ENCODE measurements at places on chromosomes 2 and 18. TPM values are rescaled to one million over a fixed set of nuclear protein-coding genes. Genes with fewer than 3 reads are reported as not detected.
A peak's percentile ranks its signal among the peaks of the same experiment; 100 is the strongest.

KCNS3 gene
- 72.5 TPM for total RNA-seq

GRCh38 chr2:126303113-126303512, 352.8 kb upstream of the GYPC start:
- no peak for DNase-seq

DNA sequence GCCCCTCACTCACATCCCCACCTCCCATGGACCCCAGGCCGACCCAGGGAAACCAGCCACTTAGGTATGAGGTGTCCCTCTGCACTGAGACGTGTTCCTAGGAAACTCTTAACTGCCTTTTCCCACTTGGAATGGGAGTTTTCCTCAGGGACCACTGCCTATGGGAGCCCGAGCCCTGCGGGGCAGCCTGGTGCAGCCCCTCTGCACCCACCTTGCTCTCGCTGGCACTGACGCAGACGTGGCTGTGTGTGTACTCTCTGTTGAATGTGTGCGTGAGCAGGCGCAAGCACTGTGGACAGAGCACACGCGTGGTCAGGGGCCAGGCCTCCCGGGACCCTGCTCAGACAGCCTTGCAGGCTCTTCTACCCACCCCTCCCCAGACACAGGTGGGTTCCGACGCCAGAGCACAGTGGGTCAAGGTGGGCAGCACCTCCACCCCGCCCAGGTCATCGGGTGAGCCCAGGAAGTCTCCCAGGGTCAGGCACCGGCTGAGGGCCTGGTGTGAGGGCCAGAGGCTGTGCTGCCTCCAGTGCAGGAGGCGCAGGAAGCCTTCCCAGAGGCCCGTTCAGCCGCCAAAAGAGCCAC, 30.0 kb downstream of the AQP12A start:
- no peak for DNase-seq

TRAF3IP1 gene
- total RNA-seq, result 12.7 TPM

- no peak for DNase-seq
These were observed 70.8 kb downstream of the TNP1 start for GRCh38 chr2:216789081-216789480.

GRCh38 chr2:112906276-112906675, 4.7 kb upstream of the IL37 start:
- DNase-seq, result no peak

DNA sequence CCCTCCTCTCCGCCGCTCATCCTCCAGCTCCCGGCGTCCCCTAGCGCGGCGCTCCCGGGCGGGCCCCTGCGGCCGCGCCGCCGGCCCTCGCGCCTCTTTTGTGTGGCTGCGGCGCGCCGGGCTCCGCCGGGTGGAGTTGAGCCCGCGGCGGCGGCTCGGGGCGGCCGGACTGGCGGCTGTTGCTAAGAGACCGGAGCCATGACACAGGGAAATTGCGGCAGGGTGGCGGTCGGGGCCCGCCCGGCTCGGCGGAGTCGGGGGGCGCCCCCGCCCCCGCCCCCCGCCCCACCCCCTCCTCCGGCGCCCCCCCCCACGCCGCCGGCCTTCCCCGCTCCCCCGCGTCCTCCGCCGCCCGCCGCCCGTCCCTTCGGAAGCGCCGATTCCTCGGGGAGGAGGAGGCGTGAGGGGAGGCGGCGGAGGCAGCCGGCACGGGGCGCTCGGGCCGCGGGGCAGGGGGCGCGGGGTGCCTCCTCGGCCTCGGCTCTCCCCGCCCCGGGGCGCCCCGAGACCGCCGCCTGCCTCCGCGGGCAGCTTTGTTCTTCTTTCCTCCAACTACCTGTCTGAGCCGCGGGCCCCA, at the start of gene TMEM200C:
Gene TMEM200C, minus strand, starts transcription at position 224 of the 577 bp plus-strand sequence. CDS start 3,459 bp downstream, outside the sequence.
- DNase-seq, result peak; percentile 7

SLC25A52 gene
- total RNA-seq, result not detected

- DNase-seq, result no peak
These were observed 44.0 kb downstream of the KIF3C start for GRCh38 chr2:25938345-25938744.

MRPS5 gene
- 66.8 TPM for total RNA-seq

DNA sequence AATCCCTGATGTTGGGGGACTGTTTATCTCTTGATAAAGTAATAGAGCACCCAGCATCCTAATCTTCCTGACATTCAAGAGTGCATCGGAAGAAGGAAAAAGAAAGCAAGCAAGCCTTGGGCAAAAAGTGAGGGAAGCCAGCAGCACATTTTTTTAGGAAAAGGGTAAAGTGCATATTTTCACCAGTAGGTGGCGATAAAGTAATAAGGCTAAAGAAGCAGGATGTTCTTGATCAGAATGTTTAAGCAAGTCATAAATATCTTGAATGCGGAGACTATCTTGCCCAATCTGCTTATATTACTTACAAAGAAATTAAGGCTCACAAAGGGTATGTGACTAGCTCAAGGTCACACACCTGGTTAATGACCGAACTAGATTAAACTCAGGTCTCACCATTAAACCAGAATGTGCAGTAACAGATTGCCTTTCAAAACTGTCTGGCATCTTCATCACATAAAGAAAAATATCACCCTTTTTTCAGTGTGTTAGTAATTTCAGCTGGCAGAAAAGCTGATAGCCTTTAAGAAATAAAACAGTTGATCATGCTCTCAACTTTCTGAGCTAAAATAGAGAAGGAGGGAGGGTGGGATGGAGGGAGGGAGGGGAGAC, 83.8 kb downstream of the VIT start:
- peak; percentile 66 for DNase-seq

SERPINE2 gene
- 246 TPM for total RNA-seq

SPHKAP gene
- not detected for total RNA-seq

DNA sequence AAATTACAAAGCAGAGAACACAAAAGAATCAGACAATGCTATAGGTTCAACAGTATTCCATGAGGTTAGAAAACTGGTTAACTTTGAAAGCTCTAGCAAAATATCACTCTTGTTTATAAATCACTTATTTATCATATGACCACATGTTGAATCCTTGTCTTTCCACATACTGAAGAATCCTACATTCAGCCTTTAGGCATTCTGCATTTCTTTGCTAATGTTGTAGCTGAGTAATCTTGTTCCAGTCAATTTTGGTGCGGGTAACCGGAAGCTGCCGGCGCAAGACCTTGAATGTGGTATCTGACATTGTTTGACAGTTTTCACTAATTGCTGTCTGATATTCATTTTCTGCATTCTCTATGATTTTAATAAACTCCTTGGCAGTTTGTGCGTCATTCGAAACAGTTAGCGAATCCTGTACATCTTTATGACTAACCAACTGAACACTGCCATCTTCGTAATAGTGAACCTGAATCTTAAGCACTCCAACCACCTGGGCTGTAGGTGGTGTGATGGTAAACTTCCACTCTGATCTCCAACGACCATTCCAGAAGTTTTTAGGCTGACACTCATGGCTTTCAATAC, 154.1 kb downstream of the BAZ2B start:
- DNase-seq, result no peak

GRCh38 chr2:236882930-236883329, 202.8 kb upstream of the COPS8 start:
- peak; percentile 65 for DNase-seq

NMUR1 gene
- total RNA-seq, result not detected

- DNase-seq, result no peak
These were observed 73.2 kb upstream of the NRP2 start for GRCh38 chr2:205609113-205609512.

RSAD2 gene
- 157 TPM for total RNA-seq

USP37 gene
- total RNA-seq, result 30.9 TPM

DNA sequence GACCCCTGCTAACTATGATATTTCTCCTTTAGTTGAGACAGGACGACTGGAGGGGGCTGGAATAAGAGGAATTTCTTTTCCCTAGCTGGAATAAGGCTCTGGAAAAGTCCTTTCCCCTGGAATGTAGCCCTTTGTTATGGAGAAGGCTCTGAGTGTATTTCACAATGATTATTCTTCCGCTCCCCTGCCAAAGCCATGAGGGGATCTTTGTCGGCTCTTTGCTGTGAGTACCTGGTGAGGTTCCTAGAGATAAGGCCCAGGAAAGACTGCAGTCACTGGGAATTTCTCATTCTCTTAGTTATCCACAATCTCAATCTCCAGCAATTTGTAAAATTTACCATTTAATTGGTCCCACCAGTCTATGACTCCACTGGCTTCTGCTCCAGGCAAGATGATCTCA, 340.2 kb upstream of the HNRNPA3 start:
- DNase-seq, result no peak

DNA sequence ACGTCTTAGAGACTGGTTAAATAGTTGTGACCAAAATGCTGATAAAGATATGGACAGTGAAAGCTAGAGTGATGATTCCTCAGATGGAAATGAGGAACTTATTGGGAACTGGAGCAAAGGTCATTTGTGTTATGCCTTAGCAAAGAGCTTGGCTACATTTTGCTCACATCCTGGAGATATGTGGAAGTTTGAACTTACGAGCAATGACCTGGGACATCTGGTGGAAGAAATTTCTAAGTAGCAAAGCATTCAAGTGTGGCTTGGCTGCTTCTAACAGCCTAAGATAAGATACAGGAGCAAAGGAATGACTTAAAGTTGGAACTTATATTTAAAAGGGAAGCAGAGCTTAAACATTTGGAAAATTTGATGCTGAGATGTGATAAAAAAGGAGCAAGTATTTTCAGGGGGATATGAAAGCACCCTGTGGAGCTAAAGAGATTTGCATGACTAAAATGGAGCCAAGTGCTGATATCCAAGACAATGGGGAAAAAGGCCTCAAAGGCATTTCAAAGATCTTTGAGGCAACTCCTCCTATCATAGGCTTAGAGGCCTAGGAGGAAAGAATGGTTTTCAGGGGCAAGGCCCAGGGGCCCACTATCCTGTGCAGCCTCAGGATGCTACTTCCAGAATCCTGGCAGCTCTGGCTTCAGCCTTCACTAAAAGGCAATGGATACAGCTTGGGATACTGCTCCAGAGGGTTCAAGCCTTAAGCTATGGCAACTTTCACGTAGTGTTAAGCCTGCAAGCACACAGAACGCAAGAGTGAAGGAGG, 124.1 kb upstream of the KLHL14 start:
- DNase-seq, result no peak

MC4R gene
- not detected for total RNA-seq

CYP27C1 gene
- total RNA-seq, result 0.96 TPM

CMPK2 gene
- total RNA-seq, result 134 TPM

RNF152 gene
- total RNA-seq, result 5.8 TPM

- no peak for DNase-seq
These were observed 193.8 kb downstream of the RBM43 start for GRCh38 chr2:151067658-151068369.

GLI2 gene
- 0.76 TPM for total RNA-seq

DNA sequence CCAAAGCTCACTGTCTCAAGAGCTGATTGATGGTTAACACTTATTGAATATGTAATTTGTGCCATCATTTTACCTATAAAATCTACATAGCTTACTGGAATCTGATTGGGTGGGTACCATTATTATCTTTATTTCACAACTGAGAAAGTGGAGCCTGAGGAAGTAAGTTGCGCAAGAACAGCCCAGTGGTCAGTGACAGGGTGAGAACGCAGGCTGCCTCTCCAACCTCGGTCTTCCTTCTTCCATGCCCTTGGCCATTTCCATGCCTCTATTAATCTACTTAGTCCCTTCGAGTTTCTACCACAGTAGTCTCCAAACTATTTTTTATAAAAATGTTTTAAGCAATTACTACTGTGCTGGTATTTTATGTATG, 390.9 kb upstream of the VWC2L start:
- DNase-seq, result peak; percentile 64

DNA sequence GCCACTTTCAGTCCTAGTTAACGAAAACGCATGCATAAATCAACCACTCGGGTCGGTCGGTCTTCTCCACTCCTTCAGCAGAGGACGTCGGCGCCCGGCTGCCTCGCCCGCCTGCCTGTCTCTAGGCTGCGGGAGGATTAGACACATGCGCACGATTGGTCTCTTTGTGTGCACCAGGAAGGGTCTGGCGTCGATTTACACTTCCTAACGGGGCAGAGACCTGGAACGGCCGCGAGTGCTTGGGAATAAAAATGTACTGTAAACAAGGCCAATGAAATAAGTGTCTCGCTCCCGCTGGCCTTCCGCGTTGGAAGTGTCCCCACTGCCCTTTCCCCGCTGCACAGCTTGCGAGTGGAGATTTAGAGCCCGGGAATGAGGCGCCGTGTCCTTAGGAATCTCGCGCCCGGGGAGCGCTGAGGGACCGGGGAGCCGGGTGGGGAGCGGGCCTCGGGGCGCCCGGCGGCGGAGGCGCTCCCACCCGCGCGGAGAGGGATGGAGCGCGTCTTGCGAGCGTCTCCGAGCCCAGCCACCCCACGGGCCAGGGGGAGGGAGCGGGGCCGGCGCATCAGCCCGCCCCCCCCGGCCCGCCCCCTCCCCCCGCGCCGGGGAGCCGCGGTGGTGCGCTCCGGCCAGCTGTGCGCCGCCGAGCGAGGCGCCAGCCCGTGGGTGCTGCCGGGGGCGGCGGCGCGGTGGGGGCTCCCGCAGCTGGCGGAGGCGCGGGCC, at the start of gene DOK6:
Gene DOK6, plus strand, starts transcription at position 636 of the 723 bp plus-strand sequence.
- DNase-seq, result peak; percentile 72

SERPINB13 gene
- total RNA-seq, result not detected

DNA sequence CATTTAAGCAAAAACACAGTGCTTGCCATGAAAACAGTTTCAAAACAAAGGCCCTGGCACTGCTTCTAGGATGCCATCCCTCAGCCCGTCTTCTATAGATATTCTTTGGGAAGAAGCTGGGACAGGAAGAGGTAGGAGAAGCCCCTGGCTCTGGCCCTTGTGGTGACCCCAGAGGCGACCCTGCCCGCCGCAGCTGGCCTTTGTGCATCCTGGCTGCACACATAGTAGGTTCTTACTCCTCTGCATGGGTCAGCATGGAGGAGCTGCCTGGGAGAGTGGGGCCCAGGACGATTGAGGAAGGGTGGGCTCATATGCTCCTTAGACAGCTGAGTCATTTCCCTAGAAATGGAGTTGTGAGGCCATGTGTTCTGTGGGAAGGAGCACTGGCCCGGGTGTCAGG, 44.4 kb upstream of the OTOF start:
- no peak for DNase-seq

DNA sequence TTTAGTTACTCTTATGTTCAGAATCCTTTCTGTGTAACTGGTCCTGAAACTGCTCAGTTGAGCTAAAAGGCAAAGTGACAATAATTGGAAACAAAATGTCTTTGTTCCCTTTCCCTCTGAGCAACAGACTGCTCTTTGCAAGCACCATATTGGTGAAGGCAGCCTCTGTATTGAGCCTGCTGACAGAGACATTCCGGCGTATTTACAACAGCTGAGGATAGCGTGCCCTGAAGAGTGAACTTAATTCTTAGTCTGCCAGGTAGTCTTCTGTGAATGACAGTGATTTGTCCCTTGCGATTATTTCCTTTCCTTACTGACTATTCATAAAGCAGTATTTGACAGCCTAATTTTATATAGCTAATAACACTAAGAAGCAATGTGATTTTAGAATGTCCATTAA, 239.1 kb downstream of the CPS1 start:
- no peak for DNase-seq

DNA sequence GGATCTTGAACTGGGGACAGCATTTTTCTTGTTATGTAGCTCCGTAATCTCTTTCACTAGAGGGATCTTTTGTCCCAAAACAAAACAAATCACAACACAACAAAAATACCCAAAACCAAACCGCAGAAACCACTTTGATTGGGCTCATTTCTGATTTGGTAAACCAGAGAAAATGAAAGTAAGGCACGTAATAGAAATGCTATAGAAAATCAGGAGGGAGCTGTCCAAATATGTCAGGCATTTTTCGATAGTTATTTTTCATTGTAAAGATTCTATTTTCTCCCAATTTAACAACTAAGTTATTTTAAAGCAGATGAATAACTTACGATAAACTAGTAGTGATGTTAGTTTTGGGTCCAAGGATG, 406.5 kb downstream of the XIRP2 start:
- no peak for DNase-seq

CYS1 gene
- total RNA-seq, result 0.79 TPM

RIT2 gene
- 0.37 TPM for total RNA-seq

Measured in M059J (cell line).